ENCODE measurements at places on chromosomes 13 and 19.

DNA sequence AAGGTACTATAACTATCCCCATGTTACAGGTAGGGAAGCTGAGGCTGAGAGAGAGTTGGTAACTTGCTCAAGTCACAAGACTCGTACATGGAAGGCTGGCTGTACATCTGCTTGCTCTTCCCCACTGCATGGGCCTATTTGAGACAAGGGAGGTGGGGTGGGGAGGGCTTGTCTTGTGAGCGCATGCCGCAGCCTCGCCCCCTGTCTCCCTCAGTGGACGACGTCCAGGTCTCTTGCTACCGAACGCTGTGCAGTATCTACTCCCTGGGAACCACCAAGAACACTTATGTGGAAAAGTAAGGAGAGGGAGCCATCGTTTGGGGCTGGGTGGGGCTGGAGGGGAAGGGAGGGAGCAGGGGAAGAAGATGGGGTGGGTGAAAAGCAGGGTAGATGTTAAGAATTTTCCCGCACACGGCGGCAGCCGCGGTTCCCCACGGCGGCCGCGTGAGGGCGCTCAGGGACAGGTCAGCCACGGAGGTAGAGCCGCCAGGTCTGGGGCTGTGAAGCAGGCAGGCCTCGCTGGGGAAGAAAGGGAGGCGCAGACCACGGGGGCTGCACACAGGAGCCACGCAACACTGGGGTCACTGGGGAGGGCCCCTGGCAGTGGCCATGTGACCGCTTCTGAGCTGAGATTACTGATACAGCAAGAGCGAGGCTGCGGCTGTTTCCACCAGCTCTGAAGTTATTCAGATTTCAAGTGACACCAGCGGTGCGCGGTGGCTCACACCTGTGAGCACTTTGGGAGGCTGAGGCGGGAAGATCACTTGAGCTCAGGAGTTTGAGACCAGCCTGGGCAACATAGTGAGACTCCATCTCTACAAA lies 81.5 kb downstream of the RYR1 start:
- peak; percentile 44 for DNase-seq

GRCh38 chr13:44230736-44231135 lies 142.9 kb upstream of the SERP2 start:
- no peak for DNase-seq

- no peak for DNase-seq
These were observed 30.8 kb upstream of the LDLR start for GRCh38 chr19:11058246-11059030.

DNA sequence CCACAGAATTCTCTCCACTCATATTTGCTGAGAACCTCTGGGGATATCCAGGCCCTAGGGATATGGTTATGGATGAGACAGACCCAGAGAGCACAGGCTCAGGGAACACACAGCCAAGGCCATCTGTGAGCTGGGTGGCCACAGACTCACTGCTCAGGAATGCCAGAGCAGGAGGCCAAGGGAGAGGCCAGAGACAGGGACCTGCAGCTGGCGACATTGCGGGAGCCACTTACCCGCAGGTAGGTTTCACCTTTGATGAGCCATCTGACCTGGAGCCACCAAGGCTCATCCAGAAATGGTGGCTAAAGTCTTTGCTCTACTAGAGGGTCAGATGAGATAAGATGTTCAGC lies 29.4 kb downstream of the CCNE1 start:
- DNase-seq = peak; percentile 2

DNA sequence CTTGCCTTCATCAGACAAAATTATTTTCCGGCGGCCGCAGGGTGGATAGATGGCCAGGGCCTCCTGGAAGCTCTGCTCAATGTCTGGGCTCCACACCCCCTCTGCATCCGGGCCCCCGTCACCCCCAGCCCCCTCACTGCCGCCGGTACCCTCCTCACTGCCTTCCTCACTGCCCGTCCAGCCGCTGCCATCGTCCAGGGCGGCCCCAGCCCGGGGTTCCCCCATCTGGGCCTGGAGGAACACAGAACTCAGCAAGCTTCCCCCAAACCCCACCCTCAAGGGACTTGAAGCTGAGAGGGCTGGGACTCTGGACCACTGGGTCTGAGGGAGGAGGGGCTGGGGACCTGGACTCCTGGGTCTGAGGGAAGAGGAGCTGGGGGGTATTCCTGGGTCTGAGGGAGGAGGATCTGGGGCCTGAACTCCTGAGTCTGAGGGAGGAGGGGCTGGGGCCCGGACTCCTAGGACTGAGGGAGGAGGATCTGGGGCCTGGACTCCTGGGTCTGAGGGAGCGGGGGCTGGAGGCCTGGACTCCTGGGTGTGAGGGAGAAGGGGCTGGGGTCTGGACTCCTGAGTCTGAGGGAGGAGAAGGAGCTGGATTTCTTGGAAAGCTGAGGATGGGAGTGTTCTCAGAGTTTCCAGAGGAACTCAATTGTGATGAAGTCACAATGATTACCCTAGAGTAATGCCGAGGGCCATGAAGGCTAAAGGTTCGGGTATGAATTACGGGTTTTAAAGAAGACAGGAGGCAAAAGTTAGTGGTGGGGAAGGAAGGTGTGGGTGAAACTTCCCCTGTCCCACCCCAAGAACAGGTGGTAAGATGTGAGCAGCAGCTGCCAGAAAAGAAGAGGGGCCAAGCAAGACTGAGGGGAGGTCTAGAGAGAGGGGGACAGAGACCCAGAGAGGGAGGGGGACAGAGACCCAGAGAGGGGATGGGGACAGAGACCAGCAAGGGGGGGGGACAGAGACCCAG lies 2.1 kb downstream of the TEAD2 start:
- no peak for DNase-seq

GRCh38 chr13:24097667-24098066 lies 62.9 kb upstream of the SPATA13 start:
- DNase-seq = no peak

GRCh38 chr19:1856698-1857603 lies 6.4 kb downstream of the KLF16 start:
- DNase-seq = peak; percentile 83

DNA sequence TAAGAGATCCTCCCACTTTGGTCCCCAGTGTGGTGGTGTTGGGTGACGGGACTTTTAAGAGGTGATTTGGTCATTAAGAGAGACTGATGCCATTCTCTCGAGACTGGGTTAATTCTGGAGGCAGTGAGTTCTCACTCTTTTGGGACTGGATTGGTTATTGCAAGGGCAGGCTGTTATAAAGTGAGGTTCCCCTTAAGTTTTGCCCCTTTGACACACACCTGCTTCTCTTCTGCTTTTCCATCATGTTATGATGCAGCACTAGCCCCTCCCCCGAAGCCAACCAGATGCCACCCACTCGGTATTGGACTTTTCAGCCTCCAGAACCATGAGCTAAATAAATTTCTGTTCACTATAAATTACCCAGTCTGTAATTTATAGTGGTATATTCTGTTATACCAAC lies 16.3 kb upstream of the GRAMD1A start:
- no peak for DNase-seq

DNA sequence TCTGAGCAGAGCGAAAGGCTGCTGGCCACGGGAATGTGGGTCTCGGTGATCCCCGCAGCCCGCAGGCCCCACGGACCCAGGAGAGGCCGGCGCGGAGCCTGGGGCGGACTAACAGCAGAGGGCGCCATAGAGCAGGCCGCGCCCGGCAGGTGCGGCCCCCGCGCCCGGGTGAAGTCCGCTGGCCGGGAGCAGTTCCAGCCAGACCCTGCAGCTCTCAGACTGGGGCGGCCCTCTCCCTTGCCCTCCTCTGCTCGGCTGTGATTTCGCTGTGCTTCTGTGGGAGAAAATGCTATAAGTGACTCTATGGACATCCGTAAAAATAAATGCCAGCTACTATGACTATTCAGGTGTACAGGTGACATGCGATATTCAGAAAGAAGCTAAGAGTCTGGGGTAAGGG lies 37.7 kb downstream of the GSX1 start:
- DNase-seq = peak; percentile 43

DNA sequence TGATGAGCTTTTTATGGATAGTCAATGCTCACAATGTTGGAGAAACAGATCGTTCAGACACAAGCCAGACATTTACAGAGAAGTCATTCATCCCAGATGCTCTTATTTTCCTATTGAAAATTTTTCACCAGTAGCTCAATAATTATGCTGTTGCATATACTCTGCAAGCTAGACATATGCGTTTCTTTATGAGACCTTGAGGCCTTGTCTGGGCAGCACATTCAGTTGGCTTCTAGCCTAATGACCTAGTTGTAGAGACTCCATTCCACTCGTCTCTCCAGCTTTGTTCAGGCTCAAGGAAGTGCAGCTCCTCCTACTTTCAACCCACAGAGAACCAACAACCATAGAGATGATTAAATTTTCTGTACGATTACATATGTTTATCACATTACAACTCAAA lies 237.7 kb downstream of the MZT1 start:
- no peak for DNase-seq

Measured in ACHN (cell line).